ENCODE measurements at places on chromosomes 2 and 18. TPM values are rescaled to one million over a fixed set of nuclear protein-coding genes. Genes with fewer than 3 reads are reported as not detected.

DNA sequence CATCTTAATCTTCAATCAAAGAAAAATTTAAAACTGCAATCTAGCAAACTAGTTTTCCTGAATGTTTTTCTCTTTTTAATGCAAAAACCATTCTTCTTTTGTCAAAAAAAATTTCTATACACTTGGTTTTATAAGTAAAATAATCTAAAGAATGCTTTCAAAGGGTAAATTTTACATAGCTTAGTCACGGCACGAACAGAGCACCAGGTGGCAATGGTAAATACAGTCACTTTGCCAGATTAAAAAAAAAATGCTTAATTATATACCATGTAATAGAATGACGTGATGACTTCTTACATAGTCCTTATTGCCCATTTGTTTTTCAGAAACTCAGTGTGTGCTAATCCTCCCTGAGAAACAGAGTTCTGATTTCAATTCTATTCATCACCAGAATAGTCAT is 10.4 kb downstream of the FEZ2 start:
- DNase-seq, result no peak
- no peak overlapping the region for H3K27ac ChIP-seq
- no peak overlapping the region for H3K4me3 ChIP-seq
- H3K4me1 ChIP-seq, result no peaks in the 10 kb centered on the region
- H3K27me3 ChIP-seq, result peaks cover 2% of the 10 kb centered on the region
- H3K36me3 ChIP-seq, result peaks cover 19% of the 10 kb centered on the region

DNA sequence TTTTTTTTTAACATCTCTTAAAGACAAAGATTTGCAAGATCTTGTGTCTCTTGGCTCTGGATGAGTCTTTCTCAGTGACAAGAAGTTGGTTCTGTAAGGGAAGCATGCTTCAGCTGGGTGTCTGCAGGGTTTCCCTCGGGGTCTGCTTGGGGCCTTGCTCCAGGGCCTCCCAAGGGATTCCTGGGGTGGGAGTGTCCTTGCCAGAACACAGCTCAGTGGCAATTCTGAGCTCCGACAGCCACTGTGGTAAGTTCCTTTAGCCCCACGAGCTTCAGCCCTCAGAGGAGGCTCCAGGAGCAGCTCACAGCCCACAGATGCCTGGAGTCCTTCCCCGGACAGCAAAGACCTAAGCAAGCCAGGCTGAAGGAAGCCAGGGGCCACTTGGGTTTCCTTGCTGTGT is 52.4 kb downstream of the EMX1 start:
- no peak overlapping the region for H3K4me3 ChIP-seq
- peaks cover 3% of the 10 kb centered on the region for H3K4me1 ChIP-seq
- peaks cover 8% of the 10 kb centered on the region for H3K27me3 ChIP-seq
- no peak overlapping the region for H3K27ac ChIP-seq

DNA sequence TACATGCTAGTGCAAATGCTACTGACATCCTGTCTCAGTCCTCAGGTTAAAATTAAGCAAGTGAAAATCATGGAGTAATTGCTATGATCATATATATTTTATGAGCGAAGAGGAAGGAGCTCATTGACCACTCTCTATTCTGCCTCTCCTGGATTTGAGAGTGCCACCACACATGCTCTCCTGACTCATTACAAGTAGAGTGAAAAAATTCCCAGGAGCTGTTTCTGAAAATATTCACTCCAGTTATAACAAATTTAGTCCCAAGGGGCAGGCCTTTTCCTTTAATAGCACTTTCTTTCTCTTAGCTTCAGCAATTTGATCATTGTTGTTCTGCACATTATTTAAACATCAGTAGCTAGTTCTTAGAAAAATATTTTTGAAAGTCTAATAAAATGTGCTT is 155.0 kb upstream of the MAPRE2 start:
- no peak for DNase-seq
- H3K27me3 ChIP-seq, result no peaks in the 10 kb centered on the region
- no peak overlapping the region for H3K4me3 ChIP-seq

DNA sequence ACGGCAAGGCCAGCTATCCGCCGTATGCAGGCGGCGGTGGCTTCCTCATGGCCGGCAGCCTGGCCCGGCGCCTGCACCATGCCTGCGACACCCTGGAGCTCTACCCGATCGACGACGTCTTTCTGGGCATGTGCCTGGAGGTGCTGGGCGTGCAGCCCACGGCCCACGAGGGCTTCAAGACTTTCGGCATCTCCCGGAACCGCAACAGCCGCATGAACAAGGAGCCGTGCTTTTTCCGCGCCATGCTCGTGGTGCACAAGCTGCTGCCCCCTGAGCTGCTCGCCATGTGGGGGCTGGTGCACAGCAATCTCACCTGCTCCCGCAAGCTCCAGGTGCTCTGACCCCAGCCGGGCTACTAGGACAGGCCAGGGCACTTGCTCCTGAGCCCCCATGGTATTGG is 3.1 kb downstream of the B3GNT7 start:
- peaks cover 4% of the 10 kb centered on the region for H3K27me3 ChIP-seq
- no peak overlapping the region for H3K27ac ChIP-seq
- no peak for DNase-seq
- peaks cover 3% of the 10 kb centered on the region for H3K4me1 ChIP-seq

DNA sequence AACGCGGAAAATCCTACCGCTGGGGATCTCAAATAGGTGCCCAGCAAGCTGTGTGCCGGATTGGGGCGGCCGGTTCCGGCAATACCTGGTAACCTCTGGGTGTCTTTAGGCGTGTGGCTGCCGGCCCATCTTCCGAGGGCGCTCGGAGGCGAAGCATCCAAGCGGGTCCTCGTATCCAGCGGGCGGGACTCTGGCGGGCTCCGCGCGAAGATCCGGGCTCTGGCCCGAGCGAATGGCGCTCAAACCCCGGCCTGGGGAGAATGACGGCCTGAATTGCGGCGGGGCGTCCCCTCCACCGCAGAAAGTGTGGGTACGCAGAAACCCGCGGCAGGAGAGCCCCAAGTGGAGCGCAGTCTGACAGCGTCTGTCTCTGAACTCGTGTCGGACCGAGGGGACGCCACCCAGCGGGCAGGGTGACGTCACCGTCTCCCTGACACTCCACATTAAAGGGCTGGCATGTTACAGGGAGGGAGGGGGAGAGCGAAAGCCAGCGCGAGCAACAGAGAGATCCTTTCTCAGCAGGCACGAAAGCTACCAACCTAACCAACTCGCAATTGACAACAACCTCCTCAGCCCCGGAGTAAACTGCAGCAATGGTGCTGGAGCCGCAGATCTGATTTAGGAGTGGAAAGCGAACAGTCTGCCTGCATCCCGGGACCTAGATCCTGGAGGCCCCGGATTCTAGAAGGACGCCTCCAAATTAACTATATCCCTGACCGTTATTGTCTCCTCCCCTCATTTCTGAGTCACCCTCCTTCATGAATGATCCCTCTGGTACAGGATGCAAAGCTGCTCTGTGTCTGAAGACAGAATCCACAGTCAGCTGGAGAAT is at the start of gene SKOR2:
Gene SKOR2, minus strand, starts transcription at position 372 of the 832 bp plus-strand sequence. CDS start 2,477 bp downstream, outside the sequence.
- no peak for DNase-seq
- peaks cover 3% of the 10 kb centered on the region for H3K4me1 ChIP-seq
- no peaks in the 10 kb centered on the region for H3K36me3 ChIP-seq
- H3K27ac ChIP-seq, result no peak within 1 kb of the TSS
- H3K27me3 ChIP-seq, result peaks cover 35% of the 10 kb centered on the region

GRCh38 chr2:143840601-143841000 is 679.3 kb downstream of the ZEB2 start:
- no peak overlapping the region for H3K4me3 ChIP-seq
- H3K4me1 ChIP-seq, result no peaks in the 10 kb centered on the region
- H3K36me3 ChIP-seq, result no peaks in the 10 kb centered on the region
- no peak overlapping the region for H3K27ac ChIP-seq
- no peaks in the 10 kb centered on the region for H3K27me3 ChIP-seq

DNA sequence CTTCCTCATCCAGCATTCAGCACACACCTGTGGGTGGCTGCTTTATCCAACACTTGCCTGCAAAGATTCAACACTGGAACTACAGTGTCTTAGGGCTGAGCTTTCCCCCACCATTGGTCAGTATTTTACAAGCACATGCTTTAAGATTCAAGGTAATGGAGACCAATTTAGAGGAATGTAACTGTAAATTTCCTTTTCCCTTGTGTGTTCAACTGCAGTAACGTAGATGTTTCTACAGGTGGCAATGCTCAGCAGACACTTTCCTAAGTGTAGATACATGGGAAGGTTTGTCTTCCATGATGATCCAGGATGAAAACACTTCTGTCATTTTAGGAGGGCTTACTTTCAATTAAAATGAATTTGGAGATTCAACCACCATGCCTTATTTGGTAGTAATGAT is 143.6 kb upstream of the PXDN start:
- no peak overlapping the region for H3K4me3 ChIP-seq
- peaks cover 2% of the 10 kb centered on the region for H3K27me3 ChIP-seq
- DNase-seq, result no peak
- no peak overlapping the region for H3K27ac ChIP-seq

DNA sequence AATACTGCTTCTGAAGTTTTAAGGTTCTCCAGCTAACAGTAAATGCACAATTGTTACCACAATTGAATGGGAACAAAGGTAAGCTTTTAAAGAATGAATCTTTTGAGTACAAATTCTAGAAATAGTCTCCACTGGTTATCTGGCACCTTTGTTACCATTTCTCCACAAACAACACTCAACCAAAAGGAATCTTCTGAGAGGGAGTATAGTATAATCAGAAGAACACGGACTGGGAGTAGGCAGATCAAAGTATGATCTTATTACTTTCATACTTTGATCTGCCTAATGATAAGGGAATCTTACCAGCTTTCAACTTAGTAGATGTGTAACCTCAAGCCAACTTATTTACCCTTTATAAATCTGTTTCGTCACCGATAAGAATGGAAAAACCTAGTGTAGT is 1.4 kb downstream of the CEP76 start:
- no peak for DNase-seq
- no peaks in the 10 kb centered on the region for H3K36me3 ChIP-seq
- H3K4me1 ChIP-seq, result peaks cover 30% of the 10 kb centered on the region
- peaks cover 8% of the 10 kb centered on the region for H3K27me3 ChIP-seq
- peak overlapping the region; percentile 3 for H3K27ac ChIP-seq

- no peak overlapping the region for H3K27ac ChIP-seq
- no peak for DNase-seq
- no peaks in the 10 kb centered on the region for H3K4me1 ChIP-seq
- H3K4me3 ChIP-seq, result no peak overlapping the region
- peaks cover 4% of the 10 kb centered on the region for H3K36me3 ChIP-seq
- no peaks in the 10 kb centered on the region for H3K27me3 ChIP-seq
Measured at GRCh38 chr18:62045316-62045715, 141.5 kb downstream of the PIGN start.

DNA sequence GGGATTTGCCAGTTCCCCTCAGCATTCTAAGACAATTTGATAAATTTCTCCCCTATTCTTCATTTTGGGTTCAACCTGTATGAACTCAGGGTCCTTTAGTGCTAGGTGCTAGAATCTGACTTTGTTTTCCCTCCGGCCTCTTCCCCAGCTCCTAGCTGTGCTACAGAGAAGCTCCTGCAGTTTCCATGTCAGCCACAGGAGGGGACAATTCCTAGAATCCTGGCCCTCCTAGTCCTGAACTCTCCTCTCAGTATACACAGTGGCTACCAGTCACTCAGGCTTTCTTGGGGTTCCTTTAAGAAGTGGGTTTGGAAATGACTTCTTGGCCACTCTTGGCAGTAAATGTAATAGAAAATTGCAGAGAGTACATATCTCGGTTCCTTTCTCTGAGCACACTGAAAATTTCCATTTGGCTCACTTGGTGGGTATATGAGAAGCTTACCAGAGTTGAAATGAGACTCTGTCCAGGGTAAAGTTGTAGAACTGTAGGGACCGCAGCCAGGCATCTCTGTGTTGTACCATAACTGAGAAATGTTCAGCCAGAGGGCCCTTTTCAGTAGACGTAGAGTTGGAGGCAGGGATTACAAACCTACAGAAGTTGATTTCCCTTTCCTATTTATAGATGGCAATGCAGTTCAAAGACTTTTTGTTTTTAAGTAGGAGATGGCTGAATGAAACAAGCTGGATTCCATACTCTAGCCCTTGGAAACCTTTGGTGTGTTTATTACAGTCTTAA is 5.0 kb upstream of the CHST10 start:
- no peaks in the 10 kb centered on the region for H3K4me1 ChIP-seq
- H3K27me3 ChIP-seq, result peaks cover 3% of the 10 kb centered on the region
- H3K4me3 ChIP-seq, result no peak overlapping the region
- H3K36me3 ChIP-seq, result no peaks in the 10 kb centered on the region
- DNase-seq, result peak; percentile 70

DNA sequence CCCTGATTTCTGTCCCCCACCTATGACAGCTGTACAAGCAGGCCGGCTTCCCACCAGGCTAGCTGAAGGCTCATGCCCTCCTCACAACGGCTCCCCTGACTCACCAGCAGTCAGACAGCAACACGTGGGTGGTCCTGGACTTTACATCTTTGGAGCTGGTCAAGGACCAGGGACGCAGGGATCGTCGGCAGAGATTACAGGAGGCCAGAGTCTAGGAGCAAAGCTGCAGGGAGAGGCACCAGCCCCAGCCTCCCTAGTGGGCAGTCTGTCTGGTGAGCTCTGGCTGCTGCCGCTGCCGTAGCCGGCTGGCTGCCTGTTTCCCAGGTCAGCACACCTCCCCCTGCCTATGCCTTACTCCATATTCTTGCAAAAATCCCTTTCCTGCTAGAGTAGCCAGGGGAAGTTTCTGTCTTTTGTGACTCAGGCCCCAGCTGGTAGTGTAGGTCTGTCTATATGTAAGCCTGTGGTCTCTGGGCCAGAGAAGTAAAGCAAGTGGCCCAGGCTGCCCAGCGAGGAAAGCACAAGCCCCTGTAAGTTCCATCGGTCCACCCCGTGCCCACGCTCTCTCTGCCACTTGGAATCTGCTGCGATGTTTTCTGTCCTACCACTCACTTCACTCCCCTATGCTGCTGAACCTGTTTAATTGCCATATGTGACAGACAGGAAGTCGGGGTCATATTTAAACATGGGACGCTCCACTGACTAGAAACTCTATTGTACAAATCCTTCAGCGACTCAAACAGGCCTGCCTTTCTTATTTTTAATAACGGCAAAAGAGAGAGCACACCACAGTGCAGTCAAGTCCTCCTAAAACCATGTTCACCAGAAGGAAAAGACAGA is 2.4 kb upstream of the ARHGEF4 start:
- H3K4me3 ChIP-seq, result no peak overlapping the region
- H3K27ac ChIP-seq, result no peak overlapping the region
- H3K36me3 ChIP-seq, result no peaks in the 10 kb centered on the region
- H3K27me3 ChIP-seq, result peaks cover 20% of the 10 kb centered on the region
- no peaks in the 10 kb centered on the region for H3K4me1 ChIP-seq
- DNase-seq, result no peak

DNA sequence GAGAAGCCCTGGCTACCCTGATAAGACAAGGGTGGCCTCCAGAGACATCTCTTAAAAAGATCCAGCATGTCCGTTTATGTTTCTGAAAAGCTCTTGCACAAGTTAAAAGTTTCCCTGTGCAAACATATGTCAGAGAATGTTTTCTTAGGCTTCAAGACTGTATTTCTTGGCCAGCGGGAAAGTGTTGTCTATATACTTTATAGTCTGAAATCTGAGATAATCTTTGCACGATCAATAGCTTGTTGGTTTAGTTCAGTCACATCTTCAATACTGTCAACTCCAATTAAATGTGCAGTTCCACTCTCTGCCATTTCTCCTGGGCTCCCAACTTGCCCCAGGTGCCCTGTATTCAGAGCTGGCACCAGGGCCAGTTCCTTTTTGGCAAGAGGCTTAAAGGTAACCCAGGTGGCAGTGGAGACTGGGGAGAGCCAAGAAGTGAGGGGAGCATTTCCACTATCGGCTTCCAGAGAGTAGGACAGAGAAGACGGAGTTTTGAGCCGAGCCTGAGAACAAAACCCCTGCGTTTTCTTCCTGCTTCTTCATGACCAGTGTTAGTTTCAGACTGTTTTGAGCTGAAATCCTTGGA is 64.4 kb downstream of the ACOXL start:
- DNase-seq, result no peak
- no peak overlapping the region for H3K27ac ChIP-seq
- peaks cover 1% of the 10 kb centered on the region for H3K27me3 ChIP-seq
- H3K4me1 ChIP-seq, result peaks cover 8% of the 10 kb centered on the region
- no peak overlapping the region for H3K4me3 ChIP-seq

The CIB4 gene
- total RNA-seq, result not detected

The CD207 gene
- total RNA-seq, result 0.74 TPM

The NETO1 gene
- 12.8 TPM for total RNA-seq

The TMEM198 gene
- total RNA-seq, result not detected

The C2orf66 gene
- 1.4 TPM for total RNA-seq

The FSHR gene
- total RNA-seq, result not detected
